ENCODE measurements at places on chromosomes 3 and 15. TPM values are rescaled to one million over a fixed set of nuclear protein-coding genes. Genes with fewer than 3 reads are reported as not detected.

KLHL6 gene
- not detected for total RNA-seq

TIMP4 gene
- 15.6 TPM for total RNA-seq

MIX23 gene
- total RNA-seq = 33.6 TPM

SLC6A20 gene
- total RNA-seq = under 0.01 TPM

SCAANT1 gene
- not detected for total RNA-seq

UTS2B gene
- 0.29 TPM for total RNA-seq

All from smooth muscle cell of trachea (primary cell).